ENCODE measurements at places on chromosomes 5 and 9.

DNA sequence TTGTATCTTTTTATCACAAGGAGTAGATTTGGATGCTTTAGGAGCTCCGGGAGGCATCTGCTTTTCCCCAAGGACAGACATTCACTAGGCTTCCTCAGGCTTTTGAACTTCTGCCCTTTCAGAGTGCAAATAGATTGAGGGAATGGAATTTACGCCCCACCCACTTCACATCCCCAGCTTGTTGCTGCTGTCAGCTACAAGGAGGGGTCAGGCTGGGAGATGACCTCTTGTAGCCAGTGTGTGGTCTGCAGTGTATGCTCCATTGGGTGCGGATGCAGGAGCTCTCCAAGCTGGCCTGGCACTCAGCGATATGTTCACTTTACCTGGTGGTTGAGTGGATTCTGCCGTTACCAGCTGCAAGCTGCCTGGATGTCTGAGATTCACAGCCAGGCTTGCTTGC is 6.4 kb downstream of the TNFSF15 start:
- no peak for DNase-seq

DNA sequence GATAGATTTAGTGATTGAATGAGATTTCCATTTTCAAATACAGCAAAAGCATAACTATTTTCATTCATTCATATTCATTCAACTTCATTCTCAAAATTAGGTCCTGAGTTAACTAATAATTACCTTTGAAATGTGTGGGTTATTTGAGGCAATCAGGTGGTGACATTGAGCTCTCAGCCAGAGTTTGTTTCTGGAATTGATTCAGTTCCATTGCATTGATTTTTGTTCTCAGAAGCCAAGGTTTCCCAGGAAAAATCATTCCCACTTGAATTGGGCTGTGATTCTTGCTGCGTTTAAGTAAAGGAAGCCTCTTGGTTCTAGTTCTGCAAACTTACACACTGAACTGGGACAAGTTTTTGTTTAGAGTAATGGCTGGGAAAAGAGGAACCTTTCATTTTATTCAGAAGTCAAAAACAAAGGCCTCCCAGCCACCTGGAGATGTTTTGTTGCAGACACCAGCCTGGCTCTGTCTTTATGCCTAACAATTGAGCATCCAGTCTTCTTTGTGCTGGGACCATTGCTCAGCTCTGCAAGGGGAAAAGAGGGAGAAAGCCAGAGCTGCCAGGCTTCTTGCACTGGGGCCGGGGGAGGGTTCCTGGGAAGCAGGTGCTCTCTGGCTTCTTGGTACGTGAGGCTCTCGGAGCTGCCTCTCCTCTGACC is 198.6 kb downstream of the TRIO start:
- no peak for DNase-seq

GRCh38 chr5:150065346-150065745 is 21.0 kb downstream of the CSF1R start:
- no peak for DNase-seq

- no peak for DNase-seq
Observed at GRCh38 chr9:129595903-129596540, 24.9 kb downstream of the C9orf50 start.

DNA sequence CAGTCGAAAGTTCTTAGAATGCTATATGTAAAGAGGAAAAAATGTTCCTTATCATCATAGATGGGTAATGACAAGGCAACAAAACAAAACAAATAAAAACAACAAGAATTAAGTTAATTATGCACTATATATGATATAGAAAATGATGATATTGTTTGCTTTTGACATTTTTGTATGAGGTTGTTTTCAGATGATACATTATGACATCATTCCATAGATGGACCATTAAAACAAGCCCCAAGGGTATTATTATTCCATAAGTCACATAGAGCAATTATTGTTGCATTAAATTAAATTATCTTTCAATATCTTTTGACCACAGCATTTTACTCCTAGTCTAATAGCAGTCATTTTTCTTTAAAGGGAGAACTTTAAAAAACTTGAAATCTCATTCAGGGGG is 56.5 kb upstream of the RICTOR start:
- DNase-seq = no peak

- no peak for DNase-seq
Observed at GRCh38 chr9:119117409-119117808, 251.8 kb downstream of the BRINP1 start.

DNA sequence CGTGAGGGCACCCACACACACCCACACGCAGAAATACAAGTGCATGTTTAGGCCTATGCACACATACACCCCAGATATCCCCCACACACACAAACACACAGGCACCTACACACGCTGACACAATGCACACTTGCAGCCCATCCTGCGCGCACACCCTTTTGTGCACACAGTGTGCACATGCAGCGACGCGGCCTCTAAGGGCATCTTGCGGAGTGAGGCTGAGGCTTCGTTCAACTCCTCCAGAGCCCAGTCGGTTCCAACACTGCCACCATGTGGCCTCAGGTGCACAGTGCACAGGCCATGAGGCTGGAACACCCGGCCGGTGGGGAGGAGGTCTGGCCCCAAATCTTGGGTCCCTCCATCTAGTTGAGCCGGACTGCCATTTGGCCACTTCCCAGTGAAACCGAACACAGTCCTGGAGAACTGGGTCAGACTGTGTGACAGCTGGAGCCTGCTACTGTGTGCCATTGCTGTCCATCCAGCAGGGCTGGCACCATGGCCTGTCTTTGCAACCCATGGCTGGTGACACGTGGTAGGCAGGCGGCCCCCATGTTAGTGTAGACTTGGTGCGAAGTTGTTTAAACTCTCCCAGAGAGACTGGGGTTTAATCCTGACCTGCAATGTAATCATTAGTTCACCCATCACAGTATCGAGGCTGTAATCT is 97.7 kb upstream of the MVB12B start:
- peak; percentile 93 for DNase-seq

DNA sequence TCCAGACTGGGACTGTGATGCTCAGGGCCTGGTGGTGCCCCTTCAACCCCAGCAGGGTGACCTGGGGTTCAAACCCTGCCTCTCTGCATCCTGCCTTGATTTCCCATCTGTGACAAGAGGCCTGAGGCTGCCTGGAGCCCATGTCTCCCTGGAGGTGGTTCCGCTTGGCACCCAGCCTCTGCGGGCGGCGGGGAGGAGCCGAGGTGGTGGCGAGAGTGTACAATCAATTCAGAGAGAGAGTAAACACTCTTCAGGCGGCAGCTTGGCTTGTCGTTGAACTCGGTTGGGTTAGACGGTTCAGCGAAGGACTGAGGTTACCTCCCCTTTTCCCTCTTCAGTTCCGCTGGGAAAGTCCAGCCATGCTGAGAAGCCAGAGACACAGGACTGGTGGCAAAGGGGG is 39.3 kb downstream of the NTNG2 start:
- no peak for DNase-seq

All from D341Med (cell line).